Activated CD4-positive, alpha-beta T cell treated with anti-CD3 and anti-CD28 coated beads, Interleukin-2, amount 10 ng/mL, durations not matched to agents 7 days and 5 days (primary cell): ENCODE measurements at places on chromosomes 2 and 18.
A peak's percentile ranks its signal among the peaks of the same experiment; 100 is the strongest.

- DNase-seq, result peak; percentile 62
Measured at GRCh38 chr2:73984203-73984921, at the start of gene TET3. TSS of gene TET3 (plus strand) at chr2:73984910. CDS start at chr2:73986404, 1,494 bp downstream.

DNA sequence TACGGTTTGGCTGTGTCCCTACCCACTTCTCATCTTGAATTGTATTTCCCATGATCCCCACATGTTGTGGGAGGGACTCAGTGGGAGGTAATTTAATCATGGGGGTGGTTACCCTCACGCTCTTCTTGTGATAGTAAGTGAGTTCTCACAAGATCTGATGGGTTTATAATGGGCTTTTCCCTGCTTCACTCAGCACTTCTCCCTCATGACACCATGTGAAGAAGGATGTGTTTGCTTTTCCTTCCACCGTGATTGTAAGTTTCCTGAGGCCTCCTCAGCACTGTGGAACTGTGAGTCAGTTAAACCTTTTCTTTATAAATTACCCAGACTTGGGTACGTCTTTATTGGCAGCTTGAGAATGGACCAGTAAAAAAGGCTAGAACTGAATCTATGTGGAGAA, 750.0 kb upstream of the ID2 start:
- DNase-seq, result no peak

- no peak for DNase-seq
Measured at GRCh38 chr2:205808486-205809121, 126.3 kb downstream of the NRP2 start.

DNA sequence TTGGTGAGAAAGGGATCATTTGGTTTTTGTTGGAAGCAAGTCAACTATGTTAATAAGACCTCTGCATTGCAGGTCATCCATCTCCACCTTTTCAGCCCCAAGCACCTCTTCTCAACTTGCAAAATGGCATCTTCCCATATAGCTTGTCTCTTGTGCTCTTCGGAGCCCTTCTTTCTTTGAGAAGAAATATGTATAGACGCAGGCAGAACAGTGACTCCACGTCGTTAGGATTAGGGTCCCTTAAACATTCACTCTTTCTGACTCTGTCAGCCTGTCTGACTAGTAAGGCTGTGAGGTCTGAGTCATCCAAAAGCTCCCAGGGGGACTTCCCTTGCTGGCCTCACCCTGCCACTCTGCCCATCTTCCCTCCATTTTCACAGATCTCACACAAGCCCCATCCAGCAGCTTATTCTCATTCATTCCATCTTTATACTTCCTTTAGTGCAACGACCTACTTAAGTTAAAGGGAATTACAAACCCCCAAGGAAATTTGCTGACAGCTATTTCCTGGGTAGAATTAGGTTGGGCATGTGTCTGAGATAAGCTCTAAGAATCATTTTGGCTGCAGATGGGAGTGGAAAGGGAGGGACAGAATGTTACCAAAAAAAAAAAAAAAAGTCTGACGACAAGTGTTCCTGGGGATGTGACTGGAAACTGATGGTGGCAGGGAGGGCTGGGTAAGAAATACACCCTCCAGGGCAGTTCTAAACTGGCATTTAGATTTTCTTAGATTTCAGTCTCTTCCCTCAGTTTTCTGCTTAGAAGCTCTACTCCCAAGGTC, 37.7 kb upstream of the MEX3C start:
- DNase-seq, result no peak

DNA sequence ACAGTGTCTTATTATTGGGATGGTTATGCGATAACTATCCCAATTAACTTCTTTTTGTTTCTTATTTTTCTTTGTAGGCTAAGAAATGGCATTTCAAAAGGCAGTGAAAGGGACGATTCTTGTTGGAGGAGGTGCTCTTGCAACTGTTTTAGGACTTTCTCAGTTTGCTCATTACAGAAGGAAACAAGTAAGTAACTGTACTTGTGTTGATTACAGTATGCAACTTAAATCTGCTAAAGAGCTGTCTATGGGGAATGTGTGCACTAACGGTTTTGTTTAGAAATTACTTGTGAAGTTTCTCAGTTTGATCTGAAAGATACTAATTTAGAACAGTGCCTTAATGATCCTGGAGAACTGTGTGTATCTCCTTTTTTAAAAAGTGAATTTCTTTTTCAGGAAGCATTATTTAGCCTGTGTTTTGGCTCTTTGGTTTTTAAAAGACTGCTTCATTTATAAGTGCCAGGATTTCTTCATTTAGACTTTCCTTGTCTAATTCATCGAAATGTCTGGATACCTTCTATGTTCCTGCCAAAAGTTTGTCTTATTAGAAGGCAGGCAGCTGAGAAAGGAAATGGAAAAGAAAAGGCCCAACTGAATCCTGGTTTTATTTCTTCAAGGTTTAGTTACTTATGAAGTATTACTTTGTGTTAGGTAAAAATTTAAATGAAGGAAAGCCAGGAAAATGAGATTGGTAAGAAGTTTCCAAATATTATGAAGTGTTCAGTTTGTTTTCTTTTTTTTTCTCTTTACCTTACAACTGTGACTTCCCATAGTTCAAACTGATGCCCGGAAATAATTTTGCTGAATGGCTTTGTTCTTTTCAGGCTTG, 40.1 kb downstream of the GPD2 start:
- no peak for DNase-seq

DNA sequence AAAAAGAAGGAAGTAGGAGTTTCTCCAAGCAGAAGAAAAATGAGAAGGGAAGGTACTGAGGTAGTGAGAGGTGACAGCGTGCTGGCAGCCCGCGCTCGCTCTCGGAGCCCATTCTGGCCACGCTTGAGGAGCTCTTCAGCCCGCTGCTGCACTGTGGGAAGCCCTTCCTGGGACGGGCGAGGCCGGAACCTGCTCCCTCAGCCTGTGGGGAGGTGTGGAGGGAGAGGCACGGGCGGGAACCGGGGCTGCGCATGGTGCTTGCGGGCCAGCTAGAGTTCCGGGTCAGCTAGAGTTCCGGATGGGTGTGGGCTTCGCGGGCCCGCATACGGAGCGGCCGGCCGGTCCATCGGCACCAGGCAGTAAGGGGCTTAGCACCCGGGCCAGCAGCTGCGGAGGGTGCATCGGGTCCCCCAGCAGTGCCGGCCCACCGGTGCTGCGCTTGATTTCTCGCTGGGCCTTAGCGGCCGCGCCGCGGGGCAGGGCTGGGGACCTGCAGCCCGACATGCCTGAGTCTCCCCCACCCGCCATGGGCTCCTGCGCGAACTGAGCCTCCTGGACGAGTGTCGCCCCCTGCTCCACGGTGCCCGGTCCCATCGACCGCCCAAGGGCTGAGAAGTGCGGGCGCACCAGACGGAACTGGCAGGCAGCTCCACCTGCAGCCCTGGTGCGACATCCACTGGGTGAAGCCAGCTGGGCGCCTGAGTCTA, 11.1 kb upstream of the CYS1 start:
- peak; percentile 31 for DNase-seq

GRCh38 chr2:21515903-21516302, 392.1 kb downstream of the TDRD15 start:
- DNase-seq, result no peak
